ENCODE measurements at places on chromosomes 16 and 17. TPM values are rescaled to one million over a fixed set of nuclear protein-coding genes. Genes with fewer than 3 reads are reported as not detected.

BCL6B gene
- total RNA-seq: 0.56 TPM

PDILT gene
- total RNA-seq: not detected

CES5A gene
- not detected for total RNA-seq

TEDC2 gene
- 3.5 TPM for total RNA-seq

FOXN1 gene
- total RNA-seq: 10.5 TPM

HBQ1 gene
- not detected for total RNA-seq

DNA sequence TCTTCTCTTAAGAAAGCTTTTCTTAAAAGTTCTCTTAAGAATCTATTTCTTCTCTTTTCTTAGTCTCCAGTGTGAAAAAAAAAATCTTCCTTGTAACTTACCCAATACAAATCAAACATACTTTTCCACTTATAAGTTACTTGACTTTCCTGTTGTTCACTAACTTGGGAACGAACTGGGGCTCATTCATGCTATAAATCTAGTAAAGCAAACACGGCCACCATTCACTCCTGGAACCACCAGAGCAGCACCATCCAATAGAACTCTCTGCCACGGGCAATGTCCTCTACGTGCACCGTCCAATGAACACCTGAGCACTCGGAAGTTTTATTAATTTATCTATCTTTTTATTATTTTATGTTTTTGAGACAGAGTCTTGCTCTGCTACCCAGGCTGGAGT lies 20.8 kb downstream of the SRP68 start:
- no peak for DNase-seq

GRCh38 chr16:59684911-59685310 lies 950.8 kb upstream of the GOT2 start:
- no peak for DNase-seq

DNA sequence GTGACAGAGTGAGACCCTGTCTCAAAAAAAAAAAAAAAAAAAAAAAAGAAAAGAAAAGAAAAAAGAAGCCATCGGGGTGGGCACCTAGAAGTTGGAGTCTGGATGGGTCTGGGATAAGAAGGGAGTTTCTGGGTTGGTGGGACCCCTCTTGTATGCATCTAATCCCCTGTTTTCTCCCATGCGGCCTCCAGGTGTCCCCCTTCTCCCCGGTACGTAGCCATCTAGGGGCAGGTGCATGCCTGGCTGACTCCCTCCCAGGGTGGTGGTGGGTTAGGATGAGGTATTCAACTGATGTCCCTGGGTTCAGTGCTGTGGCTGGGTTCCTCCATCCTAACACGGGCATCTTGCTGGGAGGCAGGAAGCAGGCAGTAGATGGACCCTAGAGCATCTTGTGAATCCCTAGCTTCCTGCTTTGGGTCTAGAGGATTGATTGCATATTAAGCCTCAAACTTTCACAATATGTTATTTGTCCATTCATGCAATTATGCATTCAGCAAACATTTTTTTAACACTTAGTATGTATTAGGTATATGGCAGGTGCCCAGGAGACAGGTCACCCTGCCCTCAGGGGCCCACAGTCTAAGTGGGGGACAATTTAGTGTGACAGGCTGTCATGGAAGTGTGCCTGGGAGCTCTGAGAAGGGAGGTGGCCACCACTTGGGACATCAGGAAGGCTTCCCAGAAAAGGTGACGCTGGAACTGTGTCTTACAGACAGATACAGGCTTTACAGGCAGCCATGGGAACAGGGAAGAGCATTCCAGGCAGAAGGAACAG lies 13.1 kb downstream of the FMNL1 start:
- DNase-seq: no peak

- DNase-seq: no peak
Measured at GRCh38 chr16:19886073-19886941, 1.7 kb upstream of the GPRC5B start.

DNA sequence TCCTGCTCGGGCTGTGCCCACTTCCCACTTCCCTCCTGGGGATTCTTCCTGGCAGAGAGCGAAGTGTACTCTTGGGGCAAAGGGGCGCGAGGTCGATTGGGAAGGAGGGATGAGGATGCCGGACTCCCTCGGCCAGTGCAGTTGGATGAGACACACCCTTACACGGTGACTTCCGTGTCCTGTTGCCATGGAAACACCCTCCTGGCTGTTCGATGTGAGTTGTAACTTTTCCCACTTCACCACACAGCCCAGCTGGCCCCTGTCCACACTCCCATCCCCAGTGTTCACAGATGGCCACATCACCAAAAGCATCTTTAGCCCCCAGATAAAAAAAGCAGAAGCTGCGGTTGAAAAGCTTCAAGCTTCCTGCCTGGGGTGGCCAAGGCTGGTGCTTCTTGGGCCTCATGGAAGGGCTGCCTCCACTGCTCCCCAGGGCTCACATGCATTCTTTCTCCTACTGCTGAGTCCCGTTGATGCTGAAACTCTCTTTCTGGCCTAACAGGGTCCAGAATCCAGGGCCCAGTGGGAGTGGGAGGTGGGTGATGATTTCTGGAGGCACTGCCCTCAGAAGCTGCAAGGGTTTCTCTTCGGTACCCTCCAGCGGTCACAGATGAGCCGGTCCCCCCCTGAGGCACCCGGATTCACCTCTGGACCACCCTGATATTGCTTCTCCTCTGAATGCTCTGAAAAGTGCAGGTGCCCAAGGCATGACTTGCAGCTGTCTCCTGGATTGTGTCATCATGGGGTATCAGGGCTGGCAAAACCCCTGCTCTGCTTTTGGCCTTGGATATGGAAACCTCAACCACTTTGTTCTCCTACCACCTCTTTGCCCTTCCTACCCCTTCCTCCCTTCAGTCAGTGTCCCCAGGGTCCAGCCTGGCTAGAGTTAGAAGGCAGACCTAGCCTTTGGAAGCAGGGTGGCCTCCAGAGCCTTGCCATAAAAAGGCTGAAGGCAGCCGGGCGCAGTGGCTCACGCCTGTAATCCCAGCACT lies 2.2 kb upstream of the TRAF4 start:
- no peak for DNase-seq

DNA sequence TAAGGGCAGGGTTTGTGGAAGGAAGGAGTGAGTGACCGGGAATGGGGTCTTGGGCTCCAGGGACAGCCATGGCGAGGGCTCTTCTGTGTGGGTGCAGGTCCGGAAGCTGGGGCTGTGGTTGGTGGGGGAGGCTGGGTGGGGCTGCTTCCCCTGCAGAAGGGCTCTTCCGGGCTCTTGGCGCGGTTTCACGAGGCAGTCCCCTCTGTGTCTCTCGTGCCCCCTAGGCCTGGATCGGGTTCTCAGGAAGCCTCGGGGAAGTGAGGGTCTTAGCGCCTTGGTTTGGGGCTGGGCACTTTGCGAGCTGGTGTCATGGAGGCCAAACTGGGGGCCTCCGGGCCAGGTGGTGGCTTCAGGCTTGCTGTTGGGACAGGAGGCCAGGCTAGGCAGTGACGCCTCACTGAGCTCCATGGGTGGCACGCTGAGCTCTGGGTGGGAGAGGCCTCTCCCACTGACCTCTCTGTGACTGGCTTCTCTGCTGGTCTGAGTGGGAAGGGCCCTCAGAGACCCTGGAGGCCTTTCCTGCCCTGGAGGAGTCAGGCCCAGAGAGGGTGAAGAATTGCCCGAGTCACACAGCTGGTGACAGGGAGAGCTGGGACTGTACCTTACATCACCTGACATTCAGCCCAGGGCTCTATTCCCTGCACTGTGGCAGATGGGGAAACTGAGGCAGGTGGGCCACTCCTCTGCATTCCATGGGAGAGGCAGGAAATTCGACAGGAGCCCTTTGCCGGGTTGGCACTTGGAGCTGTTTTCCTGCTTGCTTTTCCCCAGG lies 8.2 kb downstream of the ADCY7 start:
- DNase-seq: no peak

GRCh38 chr17:1147664-1148063 lies 32.1 kb downstream of the ABR start:
- no peak for DNase-seq

GRCh38 chr16:7722761-7723160 lies 390.1 kb downstream of the RBFOX1 start:
- no peak for DNase-seq

GRCh38 chr17:80308692-80309517 lies 48.3 kb downstream of the RNF213 start:
- DNase-seq: no peak

GRCh38 chr16:9793623-9794022 lies 388.6 kb downstream of the GRIN2A start:
- no peak for DNase-seq

GRCh38 chr16:25141648-25142047 lies 30.1 kb downstream of the LCMT1 start:
- DNase-seq: no peak

DNA sequence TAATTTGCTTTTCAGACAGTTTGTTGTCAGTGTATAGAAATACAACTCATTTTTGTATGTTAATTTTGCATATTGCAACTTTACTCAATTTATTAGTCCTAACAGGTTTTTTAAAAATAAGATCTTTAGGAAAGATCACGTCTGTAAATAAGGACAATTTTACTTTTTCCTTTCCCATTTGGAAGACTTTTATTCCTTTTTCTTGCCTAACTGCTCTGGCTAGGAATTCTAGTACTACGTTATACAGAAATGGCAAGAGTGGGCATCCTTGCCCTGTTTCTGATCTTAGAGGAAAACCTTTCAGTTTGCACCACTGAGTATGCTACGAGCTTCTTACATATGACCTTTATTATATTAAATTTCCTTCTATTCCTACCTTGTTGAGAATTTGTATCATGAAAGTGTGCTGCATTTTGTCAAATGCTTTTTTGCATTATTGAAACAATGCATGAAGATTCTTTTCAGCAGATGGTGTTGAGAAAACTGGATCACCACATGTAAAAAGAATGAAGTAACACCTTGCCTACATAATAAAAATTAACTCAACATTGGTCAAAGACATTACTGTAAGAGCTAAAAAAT lies 113.4 kb downstream of the BRIP1 start:
- no peak for DNase-seq

- no peak for DNase-seq
Measured at GRCh38 chr16:75948886-75949285, 222.6 kb upstream of the CPHXL start.

DNA sequence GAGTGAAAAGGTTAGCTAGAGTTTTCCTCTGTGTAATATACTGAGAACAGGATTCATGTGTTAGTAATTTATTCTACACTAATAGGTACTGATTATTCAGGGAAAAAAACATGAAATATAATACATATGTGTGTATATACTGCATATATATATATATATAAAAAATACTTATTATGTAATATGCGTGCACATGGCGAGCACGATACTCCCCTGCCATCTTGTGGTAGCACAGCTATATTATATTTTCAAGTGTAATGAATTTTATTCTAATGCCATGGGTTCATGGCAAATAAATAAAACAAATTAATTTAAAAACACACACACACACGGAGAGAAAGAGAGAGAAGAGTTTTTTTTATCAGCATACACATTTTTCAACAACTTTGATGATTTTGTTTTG lies 460.6 kb downstream of the KCNJ2 start:
- DNase-seq: no peak

DNA sequence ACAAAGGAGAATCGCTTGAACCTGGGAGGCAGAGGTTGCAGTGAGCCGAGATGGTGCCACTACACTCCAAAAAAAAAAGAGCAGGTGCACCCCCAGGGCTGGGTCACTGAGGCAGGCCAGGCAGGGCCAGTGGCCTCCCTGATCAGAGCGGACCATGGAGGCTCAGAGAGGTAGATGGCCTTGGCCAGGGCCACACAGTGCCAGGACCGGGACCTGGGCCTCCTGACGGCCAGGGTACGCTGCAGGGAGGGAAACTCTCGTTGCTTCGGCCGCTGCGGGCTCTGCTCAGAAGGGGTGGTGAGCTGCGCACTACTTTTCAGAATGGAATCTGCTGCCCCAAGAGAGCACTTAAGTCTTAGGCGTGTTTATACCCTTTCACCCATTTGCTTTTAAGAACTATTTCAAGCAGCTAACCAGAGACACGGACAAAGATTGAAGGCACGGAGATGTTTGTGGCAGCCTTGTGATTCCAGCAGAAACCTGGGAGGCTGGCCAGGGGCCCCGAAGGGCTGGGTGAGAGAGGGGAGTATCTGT lies 17.1 kb downstream of the MYO1C start:
- no peak for DNase-seq

DNA sequence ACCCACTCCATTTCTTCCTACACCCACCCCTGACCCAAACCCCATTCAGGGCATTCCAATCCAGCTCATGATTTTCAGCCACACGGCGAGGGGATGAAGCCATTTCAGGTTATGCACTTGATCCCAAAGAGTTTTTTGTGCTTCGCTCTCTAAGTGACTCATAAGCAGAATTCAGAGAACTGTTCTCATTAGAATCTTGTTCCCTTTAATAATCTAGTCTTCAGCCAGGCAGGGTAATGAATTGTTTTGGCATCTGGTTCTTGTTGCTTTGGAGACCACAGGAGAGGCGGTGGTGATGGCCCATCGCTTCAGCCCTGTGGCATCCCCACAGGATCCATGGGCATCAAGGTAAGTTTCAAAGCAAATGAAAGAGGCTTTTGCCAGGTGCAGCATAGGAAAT lies 4.8 kb upstream of the KRT31 start:
- DNase-seq: no peak

- DNase-seq: no peak
Measured at GRCh38 chr16:83305092-83305491, 502.7 kb upstream of the HSBP1 start.

DNA sequence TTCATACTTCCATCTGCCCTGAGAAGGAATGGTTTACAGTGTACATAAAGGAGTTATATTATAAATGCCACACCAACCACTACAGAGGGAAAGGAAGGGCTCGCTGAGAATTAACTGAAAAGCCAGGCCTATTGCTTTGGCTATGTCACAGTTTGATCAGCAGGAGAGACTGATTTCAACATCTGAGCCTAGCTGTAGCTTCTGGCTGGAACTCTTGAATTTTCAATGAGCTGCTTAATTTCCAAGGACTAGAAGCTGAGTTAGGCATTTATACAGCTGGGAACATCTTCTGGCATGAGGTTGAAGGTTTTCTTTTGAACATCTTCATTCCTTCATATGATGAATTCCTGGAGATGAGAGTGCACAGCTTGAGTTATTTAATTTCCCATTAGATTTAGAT lies 47.6 kb upstream of the GNAO1 start:
- DNase-seq: no peak

DNA sequence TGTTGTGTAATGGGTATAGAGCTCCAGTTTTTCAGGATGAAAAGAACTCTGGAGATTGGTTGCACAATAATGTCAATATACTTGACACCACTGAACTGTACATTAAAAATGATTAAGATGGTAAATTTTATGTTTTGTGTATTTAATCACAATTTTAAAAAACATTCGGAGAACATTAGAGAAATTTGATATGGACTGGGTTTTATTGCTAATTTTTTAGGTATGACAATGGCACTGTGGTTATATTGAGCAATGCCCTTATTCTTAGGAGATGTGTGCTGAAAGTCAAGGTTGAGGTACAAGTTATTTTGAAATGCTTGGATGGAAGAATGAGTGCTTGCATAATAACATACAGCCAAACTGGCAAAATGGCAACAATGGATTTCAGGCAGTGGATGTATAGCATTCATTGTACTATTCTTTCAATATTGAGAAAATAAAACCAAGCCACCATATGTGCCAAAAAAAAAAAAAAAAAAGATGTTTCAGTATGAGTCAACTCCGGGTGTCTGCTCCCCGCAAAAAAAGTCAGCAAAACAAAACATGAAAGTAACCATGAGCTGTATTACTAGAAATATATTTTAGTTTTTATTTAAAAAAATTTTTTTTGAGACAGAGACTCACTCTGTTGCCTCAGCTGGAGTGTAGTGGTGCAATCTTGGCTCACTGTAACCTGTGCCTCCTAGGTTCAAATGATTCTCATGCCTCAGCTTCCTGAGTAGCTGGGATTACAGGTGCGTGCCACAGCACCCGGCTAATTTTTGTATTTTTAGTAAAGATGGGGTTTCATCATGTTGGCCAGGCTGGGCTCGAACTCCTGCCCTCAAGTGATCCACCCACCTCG lies 19.8 kb downstream of the HOXB1 start:
- DNase-seq: no peak
